ENCODE measurements at places on chromosomes 1 and 21. TPM values are rescaled to one million over a fixed set of nuclear protein-coding genes. Genes with fewer than 3 reads are reported as not detected.

The P3R3URF gene
- total RNA-seq: not detected

The ITGB3BP gene
- 12.2 TPM for total RNA-seq

The NBPF3 gene
- 2.3 TPM for total RNA-seq

- H3K4me1 ChIP-seq: no peaks in the 10 kb centered on the region
- H3K27me3 ChIP-seq: no peaks in the 10 kb centered on the region
- H3K27ac ChIP-seq: no peak overlapping the region
- H3K4me3 ChIP-seq: no peak overlapping the region
- no peak for DNase-seq
Measured at GRCh38 chr1:48048064-48048463, 50.9 kb upstream of the TRABD2B start.

DNA sequence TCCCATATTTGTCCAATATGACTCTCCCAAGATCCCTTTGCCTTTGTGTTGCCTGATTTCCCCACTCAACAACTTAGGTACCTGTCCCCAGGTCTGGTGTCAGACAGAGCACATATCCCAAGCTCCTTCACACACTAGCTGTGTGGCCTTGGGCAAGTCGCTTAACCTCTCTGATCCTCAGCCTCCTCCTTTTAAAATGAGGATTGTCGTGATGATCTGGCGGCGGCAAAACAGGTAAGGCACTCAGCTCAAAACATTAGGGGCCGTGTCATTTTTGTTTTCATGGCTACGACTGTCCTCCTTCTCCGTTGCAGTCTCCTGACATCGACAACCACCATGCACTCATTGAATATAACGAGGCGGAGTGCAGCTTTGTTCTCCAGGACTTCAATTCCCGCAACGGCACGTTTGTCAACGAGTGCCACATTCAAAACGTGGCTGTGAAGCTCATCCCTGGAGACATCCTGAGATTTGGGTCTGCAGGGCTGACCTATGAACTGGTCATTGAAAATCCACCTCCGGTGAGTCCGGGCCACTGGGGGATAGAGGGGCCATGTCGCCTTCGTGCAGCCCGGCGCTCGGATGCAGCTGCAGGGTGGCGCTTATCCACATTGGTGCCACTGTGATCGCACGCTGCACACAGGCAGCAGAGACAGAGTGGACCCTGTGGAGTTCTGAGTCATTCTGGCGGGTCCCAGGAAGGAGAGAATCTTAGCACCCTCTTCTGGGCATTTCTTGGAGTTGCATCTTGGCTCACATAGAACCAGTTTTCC is 25.2 kb downstream of the FHAD1 start:
- H3K4me1 ChIP-seq: no peaks in the 10 kb centered on the region
- H3K27me3 ChIP-seq: no peaks in the 10 kb centered on the region
- H3K4me3 ChIP-seq: no peak overlapping the region
- H3K36me3 ChIP-seq: no peaks in the 10 kb centered on the region

DNA sequence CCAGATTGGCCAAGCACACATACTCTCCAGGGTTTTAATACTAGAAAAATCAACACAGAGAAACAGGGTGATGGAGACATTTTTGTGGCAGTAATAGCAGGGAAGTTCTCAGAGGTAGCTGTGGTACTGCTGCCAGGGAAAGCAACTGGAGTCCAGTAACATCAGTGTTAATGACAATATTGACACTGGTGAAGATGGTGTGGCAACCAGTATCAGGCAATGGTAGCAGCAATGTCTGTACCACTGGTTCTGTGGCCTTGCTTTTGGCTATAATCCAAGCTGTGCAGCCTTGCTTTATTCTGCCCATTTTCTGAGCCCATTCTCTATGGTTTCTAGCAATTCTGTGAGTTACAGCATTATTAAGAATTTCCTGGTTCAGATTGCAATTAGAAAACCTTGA is 1.6 kb upstream of the SNX7 start:
- no peaks in the 10 kb centered on the region for H3K36me3 ChIP-seq
- peaks cover 13% of the 10 kb centered on the region for H3K4me1 ChIP-seq
- H3K27ac ChIP-seq: no peak overlapping the region
- no peak for DNase-seq
- H3K27me3 ChIP-seq: no peaks in the 10 kb centered on the region
- no peak overlapping the region for H3K4me3 ChIP-seq

GRCh38 chr1:97898948-97899347 is 21.9 kb downstream of the DPYD start:
- no peaks in the 10 kb centered on the region for H3K4me1 ChIP-seq
- H3K27me3 ChIP-seq: no peaks in the 10 kb centered on the region
- no peak for DNase-seq
- no peak overlapping the region for H3K4me3 ChIP-seq

The CA6 gene
- total RNA-seq: not detected

All from transverse colon (tissue), 4 donors.